GDM1 (cell line): ENCODE measurements at places on chromosomes 1 and 21.

GRCh38 chr1:21304488-21304887 lies 14.2 kb upstream of the ECE1 start:
- DNase-seq, result no peak

- no peak for DNase-seq
Observed at GRCh38 chr1:25680701-25681100, 64.1 kb downstream of the MAN1C1 start.

- no peak for DNase-seq
Observed at GRCh38 chr1:6267686-6268322, 6.9 kb upstream of the GPR153 start.

DNA sequence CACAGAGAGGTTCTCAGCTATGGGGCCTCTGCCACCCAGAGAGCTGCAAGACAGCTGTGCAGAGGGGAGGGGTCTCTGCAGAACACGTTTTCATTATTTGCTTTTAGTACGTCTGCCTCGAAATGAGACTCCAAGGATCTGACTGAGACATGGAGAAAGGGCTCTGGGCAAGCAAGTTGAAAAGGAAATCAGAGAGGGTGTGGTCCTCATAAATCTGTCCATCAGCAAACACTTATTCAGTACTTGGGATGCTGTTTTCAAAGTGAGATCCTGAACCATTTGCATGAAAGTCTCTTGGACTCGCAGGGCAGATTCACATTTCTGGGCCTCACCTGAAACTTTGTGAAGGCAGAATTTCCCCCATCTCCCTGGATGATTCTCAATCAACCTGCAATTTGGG lies 197.4 kb upstream of the GALNT2 start:
- DNase-seq, result no peak

GRCh38 chr1:200081969-200082245 lies 54.4 kb downstream of the NR5A2 start:
- DNase-seq, result no peak

DNA sequence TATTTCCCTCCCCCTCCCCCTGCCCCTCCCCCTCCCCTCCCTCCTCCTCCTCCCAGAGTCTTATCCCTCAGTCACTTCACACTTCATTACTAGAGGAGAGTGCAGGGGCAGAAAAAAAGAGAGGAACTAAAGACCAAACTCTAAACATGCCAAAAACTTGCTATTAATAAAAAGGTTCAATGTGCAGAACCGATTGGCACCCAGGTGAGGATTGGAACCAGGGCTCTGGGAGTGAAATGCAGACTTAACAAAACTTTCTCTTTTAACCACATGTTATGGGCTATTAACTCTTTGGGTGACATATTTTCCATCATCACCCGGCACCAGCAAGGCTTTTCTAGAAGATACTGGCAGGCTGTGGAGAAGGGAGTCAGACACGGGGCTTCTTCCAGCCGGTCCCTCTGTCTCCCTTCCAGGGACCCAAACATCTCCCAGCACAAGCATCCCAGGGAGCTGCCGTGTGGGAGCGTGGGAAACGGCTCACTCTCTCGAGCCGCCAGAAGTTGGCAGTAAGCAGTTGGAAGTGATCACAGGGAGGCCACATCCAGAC lies 13.6 kb downstream of the NID1 start:
- no peak for DNase-seq

- no peak for DNase-seq
Observed at GRCh38 chr1:236509647-236510401, 14.0 kb upstream of the LGALS8 start.

- DNase-seq, result no peak
Observed at GRCh38 chr1:28421744-28422143, 52.2 kb downstream of the PHACTR4 start.

DNA sequence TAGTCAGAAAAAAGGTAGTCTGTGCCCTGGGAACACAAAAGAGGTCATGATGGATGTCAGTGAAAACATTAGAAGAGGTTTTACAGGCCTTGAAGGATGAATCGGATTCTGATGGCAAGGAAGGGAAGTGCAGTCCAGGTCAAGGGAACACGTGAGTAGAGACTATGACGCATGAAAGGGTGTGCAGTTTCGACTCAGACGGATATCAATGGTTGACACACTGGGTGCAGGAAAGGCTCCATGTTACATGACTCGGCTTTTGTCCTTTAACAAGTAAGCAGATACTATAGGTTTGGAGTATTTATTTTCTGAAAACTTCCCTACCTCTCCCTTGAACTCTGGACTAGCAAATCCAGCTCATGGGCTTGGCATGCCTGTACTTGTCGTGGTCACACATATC lies 55.3 kb downstream of the SEC16B start:
- no peak for DNase-seq

GRCh38 chr1:172006660-172007059 lies 165.4 kb downstream of the DNM3 start:
- DNase-seq, result no peak

DNA sequence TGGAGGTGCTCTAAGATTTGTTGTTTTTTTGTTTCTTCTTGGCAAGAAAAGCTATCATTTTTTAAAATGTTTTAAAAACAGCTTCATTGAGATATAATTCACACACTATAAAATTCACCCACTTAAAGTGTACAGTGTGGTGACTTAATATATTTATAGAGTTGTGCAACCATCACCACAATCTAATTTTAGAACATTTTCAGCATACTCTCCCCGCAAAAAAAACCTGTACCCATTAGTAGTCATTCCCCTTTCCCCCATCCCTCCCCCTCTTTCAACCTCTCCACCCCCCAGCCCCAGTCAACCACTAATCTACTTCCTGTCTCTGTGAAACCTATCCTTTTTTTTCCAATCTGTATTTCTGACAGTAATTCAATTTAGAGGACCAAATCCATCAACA lies 30.6 kb downstream of the ZC3H11B start:
- no peak for DNase-seq

DNA sequence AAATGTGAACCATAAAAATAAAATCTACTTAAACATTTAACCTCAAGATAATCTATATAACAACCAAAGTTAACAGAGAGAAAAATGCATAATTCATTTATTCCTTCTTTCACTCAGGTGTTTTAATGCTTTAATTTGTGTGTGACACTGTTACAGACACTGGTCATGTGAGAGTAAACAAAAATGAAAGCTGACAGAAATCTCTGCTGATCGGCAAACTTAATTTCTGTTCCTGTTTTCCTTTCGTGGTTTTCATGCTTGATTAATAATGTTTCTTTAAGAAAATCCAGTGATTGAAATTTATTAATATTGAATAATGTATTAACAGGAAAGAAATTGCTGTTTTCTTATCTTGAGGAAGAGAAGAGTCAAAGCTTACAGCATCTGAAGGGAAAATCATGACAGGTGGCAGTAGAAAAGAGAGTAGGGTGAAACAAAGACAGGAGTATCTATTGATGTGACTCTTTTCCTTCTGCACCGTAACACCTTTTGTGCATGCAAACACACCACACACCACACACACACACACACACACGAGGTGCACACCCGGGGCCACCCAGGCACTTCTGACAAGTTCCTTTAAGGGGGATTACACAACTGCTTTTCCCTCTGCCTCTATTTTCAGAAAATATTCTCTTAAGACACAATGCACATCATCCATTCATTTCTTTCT lies 1.6 kb downstream of the OR2AK2 start:
- DNase-seq, result no peak

DNA sequence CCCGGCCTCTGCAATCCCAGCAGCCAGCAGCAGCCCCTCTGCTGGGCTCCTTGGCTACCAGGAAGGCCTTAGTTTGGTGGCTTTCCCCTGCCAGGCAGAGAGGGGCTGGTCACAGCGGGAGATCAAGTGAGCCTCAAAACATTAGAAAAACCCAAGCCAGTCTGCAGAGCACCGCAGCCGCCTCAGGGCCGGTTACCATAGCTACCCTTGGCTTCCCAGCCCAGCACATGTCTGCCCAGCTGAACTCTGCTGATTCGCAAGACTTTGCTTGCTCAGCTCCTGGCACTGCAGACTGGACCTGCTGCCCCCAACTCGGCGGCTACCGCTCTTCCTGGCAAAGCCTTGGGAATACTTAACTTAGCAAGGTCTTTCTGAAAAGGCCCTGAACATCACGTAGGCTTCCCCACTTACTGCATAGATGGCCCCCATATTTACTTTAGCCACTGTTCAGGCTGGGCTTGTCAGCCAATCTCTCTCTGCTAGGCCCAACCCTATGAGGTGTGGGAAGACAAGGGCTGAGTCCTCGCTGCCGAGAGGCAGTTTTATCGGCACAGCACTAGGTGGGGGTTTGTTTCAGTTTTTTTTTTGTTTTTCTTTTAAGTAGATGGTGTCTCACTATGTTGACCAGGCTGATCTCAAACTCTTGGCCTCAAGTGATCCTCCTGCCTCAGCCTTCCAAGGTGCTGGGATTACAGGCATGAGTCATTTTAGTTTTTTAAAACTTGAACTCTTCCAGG lies 28.6 kb upstream of the PLEKHG5 start:
- DNase-seq, result no peak

- DNase-seq, result no peak
Observed at GRCh38 chr1:1491601-1492000, 20.0 kb downstream of the ATAD3B start.

GRCh38 chr21:31279986-31280385 lies 64.1 kb downstream of the TIAM1 start:
- no peak for DNase-seq

DNA sequence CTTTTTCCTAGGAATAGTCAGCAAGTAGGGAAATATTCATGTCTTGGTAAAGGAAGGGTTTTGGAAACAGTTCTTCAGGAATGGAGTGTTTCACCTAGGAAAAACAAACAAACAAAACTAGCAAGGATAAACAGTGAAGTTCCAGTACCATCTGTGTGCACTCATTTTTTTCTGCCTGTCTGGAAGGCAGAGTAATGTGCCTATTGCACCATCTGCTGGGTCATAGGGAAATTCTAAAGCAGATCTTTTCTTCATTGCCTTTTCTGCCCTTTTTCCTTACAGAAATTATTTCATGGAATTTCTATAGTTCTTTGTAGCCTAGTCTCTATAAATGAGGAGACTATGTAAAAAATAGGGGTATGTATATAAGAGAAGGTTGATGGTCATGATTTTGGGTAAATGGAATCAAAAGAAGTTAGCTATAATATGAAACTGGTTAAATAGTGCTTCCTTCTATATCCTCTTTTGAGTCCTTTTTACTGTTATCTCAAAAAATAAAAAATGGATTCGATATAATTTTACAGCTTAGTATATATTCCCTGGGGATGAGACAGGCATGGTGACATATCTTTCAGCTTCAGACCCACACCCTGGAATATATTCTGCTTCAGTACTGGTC lies 3.4 kb upstream of the HRNR start:
- no peak for DNase-seq

- DNase-seq, result no peak
Observed at GRCh38 chr1:214419650-214420049, 131.8 kb downstream of the PTPN14 start.

GRCh38 chr1:168691541-168691940 lies 37.5 kb downstream of the DPT start:
- DNase-seq, result no peak

- DNase-seq, result no peak
Observed at GRCh38 chr21:14684071-14684470, 138.0 kb upstream of the SAMSN1 start.

DNA sequence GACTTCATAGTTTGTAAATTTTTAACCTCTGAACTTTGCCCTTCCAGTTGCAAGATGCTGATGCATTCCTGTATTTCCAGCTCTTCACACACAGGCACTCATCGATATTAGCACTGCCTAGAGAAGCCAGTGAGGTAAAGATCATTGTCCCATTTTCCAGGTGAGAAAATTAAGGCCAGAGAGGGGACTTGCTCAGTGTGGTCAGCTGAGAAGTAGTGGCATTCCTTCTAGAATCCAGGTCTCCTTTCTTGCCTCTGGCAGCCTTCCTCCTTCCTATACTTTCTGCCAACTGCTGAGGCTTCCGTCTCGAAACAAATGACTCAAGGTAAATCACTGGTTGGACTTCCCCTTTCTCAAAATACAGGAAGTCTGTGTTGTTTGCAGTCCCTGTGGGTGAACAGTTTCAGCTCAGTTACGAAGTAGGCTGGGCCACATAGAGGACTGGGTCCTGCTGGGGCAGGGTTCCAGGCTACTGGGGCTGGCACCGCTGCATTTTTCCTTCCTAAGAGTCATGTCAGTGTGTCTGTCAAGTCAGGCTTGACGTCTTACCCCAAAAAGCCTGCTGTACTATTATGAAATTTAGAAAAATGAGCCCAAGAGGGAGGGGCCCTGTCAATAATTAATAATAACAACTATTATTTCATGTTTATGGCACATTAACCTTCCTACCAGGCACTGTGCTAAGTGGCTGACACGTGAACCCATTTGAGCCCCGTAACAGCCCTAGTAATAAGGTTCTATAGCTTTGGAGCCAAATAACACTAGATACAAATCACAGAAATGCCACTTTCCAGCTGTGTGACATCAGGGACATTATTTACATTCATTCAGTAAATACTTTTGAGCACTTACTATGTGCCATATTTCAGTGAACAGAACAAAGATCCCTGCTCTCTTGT lies 16.6 kb upstream of the RNF19B start:
- peak; percentile 82 for DNase-seq

GRCh38 chr1:19643602-19644394 lies at the start of gene NBL1:
NBL1 (plus strand) TSS chr1:19644311; CDS start chr1:19655031, 10,720 bp downstream.
- DNase-seq, result no peak

GRCh38 chr1:112688781-112689193 lies 14.3 kb downstream of the MOV10 start:
- no peak for DNase-seq

DNA sequence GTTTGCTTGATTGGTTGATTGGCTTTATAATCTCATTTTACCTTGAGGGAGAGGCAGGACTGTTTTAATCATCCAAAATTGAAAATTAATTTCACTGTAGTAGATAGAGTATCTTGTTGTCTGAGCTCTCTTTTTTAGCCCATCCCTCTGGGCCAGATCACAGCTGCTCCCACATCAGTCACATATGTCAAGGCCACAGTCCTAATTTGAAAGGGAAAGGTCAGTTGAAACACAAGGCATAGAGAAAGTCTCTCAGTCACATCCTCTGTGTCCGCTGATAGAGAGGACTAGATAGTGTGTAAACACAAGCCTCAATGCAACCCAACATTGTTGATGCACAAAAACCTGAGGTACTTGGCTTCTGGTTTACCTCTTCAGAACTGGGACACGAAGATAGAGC lies 6.8 kb downstream of the C1orf74 start:
- no peak for DNase-seq

DNA sequence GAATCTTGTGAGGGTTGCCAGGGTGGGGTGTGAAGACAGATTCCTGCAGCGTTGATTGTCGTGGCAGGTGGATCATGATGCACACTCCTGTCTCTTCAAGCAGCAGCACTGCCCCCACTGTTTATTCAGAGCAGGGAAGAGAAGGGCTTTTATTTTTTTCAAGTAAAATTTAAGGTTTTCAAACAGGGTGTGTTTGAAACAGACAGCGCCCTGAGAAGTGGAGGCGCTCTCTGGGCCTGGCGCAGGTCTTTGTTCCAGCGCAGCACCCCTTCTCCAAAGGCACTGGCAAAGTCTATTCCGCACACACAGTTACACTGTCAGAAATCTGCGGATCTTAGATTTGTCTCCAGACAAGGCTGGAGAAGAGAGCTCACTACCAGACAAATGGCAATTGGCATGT lies 7.0 kb downstream of the C1orf53 start:
- no peak for DNase-seq

- DNase-seq, result no peak
Observed at GRCh38 chr1:235997049-235997448, 67.8 kb downstream of the NID1 start.

- no peak for DNase-seq
Observed at GRCh38 chr1:51203121-51203873, 32.8 kb upstream of the RNF11 start.

GRCh38 chr1:19682257-19682656 lies 17.6 kb downstream of the HTR6 start:
- DNase-seq, result no peak

- DNase-seq, result no peak
Observed at GRCh38 chr1:219279017-219279770, 105.5 kb downstream of the LYPLAL1 start.
